Substantia nigra (tissue), 51 donors: ENCODE measurements at places on chromosomes 2 and 18.

DNA sequence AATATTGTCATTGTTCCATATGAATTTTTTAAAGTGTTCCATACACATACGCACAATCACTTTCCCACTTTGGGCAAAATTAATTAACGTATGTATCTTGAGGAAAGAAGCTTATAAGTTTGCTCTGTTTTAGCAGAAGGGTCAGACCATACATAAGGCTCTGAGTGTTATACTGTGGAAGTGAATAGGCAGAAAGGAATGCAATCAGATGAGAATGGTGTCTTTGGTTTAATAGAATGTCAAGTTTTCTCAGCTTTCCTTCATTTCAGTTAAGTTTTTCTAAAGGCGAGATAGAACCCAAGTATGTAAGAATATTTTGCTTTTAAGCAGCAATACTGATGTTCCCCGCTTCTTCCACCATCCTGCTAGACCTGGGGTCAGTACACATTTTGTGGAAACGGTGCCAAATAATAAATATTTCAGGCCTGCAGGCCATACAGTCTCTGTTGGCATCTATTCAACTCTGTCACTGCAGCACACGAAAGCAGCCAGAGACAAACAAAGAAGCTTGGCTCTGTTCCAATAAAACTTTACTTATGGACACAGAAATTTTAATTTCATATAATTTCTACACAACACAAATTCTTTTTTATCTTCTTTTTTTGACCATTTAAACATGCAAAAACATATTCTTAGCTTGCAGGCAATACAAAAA, 100.6 kb downstream of the UPP2 start:
- DNase-seq, result no peak

GRCh38 chr2:60554646-60555065, 1.2 kb upstream of the BCL11A start:
- no peak for DNase-seq

DNA sequence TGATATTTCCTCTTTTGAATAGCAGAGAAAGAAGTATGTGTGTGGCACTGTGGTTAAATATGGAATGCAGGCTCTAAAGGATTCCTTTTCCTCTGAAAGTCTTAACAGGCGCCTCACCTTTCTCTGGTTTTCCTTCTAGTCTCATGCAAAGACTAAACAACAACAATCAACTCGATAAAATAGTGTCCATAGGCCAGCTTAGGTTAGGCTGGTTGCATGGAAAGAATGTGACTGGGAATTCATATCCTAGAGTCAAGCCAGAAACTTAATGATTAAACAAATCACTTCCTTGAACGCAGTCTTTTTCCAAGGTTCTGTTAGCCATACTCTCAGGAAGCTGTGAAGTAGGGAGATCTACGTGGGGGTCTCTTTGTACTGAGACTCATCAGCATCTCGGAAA, 800.8 kb upstream of the ID2 start:
- no peak for DNase-seq

- DNase-seq, result no peak
These were observed 135.2 kb upstream of the CAPN13 start for GRCh38 chr2:30942419-30942818.

GRCh38 chr2:9971890-9972289, 20.4 kb downstream of the GRHL1 start:
- no peak for DNase-seq

DNA sequence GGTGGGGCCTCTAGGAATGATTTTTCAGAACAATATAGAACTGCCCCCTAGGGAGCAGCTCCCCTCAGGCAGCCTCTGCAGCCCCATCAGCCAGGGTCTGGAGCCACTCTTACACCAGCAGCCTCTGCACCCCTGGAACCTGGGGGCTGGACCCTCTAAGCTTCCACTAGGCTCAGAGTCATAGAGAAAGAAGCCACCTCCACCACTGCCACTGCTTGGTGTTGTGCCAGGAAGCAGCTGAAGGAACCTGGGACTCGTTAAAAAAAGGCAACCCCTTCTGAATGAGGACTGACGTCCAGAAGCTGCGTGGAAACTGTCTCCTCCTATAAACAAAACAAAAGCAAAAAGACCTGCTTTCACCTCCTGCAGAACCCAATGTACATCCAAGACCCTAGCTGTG, 98.1 kb upstream of the HS6ST1 start:
- DNase-seq, result no peak

DNA sequence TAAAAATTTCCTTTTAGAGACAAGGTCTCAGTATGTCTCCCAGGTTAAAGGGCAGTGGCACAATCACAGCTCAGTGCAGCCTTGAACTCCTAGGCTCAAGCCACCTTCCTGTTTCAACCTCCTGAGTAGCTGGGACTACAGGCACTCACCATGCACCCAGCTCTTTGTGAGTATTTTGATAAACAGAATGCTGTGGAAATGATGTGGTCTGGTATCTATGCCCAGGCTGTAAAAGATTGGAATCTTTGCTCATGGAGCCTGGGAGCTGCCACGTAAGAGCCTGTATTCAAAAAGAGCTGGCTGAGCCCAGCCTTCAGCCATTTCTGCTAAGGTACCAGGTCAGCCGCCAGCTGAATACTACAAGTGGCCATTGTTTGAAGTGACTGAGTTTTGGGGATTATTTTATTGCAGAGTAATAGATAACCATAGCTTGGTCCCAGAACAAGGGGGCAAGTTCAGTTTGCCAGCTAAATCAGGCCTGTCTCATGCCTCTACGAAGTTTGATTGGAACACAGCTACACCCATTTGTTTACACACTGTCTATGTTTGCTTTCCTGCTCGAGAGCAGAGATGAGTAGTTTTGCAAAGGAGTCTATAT, 21.3 kb upstream of the ARL5A start:
- DNase-seq, result no peak

DNA sequence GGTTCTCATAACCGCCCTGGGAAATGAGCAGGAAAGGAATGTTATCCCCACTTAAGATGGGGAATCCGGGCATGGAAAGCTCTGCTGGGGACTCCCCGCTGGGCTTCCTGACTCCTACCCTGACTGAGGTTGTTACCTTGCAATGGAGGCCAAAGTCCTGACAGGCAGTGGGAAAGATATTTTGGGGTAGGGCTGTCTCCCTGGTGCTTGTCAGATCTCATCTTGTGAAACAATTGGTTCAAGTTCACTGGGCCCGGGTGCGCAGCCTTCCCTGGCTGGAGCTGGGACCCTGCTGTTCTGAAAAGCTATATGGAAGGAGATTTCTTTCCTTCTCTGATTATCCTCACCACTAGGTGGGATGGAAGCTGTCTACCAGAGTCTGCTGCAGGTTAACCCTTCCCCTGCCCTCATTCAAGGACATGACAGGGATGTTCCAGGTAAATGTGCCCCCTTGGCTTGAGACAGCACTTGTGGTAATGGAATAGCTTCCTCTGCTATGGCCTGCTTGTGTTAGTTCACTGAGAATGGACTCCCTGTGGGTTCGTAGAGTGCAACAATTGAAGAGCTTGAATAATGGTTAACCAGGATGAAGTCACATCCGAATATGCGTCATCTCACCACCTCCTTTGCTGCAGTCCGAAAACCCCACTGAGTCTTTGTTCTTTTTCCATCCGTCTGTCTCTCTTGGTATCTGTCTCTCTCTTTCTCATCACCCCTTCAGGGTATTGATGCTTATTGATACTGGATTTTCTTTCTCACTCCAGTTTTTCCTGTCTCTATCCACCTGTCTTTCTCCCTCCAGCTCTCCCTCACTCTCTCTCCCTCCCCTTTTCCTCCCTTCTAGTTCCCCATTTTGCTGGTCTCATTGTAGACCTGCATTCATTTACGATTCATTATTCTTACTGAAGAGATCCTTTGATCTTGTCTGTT, 67.8 kb upstream of the EPAS1 start:
- DNase-seq, result no peak

GRCh38 chr2:44555700-44556099, 194.0 kb downstream of the CAMKMT start:
- no peak for DNase-seq

DNA sequence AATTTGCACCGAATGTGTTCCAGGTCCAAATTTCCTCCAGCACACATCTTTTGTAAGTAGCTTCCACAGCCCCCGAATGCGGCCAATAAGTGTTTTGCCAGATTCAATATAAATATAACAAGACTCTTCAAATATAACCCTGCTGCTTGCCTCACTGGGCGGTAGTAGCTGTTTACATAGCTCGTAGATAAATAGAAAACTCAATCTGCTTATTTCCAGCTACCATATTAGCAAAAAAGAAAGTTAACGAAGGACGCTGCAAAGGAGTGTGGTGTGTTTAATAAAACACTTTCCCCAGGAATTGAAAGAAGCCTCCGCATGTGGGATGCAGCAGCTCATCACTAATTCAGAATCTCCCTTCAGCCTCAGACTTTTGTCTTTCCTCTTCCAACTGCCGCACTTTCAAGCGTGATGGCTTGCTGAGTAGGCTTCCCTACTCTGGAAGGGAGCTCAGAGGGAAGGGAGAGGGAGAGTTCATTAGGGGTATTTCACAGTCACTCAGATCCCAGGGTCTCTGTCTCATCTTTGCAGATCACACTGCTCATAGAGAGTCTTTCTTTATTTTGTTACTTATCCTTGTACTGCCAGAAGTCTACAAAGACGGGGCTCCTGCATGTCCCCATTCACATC, 367.0 kb downstream of the RND3 start:
- DNase-seq, result no peak

DNA sequence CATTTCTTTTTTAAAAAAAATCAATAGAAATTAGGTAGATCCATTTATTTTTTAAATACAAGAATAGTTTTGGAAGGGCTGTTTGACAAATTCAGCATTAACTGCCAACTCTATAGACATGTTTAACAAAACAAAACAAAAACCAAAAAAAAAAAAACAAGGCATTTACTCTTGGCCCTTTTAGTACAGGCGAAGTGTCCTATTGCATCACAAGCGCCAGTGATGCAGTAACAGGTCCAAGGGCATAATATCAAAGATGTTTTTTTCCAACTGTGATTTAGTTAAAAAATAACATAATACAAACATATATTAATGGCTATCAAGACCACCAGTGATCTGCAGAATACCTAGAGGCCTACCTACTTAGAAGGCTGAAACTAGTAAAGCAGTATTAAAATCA, 55.3 kb downstream of the XDH start:
- DNase-seq, result no peak

DNA sequence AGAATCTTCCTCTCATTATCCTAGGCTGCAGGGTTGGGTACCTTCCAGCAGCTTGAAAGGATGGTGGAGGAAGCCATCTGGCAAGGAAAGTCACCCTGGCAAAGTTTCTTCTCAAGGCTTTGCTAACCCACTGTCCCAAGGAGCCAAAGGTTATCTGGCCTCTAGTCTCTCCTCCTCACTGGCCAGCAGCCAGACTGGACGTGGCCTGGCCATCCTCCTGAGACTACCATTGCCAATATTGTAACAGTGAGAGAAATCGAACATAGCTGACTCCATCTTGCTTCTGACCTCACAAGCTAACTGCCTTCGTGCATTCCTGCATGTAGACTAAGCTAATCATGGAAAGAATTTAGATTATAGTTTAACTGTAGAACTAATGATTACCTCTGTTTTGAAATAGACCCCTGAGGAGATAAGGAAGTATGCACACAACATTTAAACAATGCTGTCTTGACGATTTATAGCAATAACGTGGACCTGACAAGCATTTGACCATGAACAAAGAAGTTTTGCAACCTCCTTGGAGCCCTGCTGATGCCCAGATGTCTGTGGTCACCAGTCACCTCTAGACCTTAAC, 7.8 kb upstream of the ANXA4 start:
- no peak for DNase-seq

DNA sequence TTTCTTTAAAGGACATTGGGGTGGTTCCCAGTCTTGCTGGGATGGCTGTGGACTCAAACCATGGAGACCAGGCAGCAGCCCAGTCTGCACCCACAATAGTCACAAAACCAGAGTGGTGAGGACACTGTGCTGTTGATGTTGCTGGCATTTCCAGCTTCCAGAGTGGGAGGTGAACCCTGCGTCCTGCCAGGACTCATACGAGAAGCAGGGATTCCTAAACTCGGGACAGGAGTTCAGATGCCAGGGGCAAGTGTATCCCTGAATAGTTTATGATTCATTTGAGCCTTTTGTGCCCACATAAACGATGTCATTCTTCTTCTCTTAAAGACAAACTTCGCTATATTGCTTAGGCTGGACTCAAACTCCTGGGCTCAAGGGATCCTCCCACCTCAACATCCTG, 62.8 kb downstream of the TCF7L1 start:
- no peak for DNase-seq

- no peak for DNase-seq
These were observed 217.2 kb downstream of the ARL4C start for GRCh38 chr2:234279637-234280036.

GRCh38 chr18:14971461-14972185, 223.7 kb downstream of the ANKRD30B start:
- DNase-seq, result no peak

DNA sequence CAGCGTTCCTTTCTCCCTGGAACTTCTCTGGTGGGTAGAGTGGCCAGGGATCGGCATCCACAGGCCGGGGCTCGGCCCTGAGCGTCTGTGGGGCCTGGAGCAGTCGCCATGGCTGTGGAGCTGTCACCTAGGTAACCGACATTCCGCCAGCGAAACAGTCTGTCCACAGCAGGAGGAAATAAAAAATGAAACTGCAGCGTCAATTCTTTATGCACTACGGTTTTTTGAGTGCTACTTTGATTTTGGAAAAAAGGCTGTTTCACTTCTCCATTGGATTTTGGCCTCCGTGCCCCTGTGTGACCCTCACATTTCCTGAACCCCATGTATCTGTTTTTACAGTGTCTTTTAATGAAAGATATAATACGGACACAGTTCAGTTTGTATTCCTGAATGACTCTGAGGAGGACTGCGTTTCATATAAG, 163.4 kb downstream of the LDLRAD4 start:
- DNase-seq, result no peak

DNA sequence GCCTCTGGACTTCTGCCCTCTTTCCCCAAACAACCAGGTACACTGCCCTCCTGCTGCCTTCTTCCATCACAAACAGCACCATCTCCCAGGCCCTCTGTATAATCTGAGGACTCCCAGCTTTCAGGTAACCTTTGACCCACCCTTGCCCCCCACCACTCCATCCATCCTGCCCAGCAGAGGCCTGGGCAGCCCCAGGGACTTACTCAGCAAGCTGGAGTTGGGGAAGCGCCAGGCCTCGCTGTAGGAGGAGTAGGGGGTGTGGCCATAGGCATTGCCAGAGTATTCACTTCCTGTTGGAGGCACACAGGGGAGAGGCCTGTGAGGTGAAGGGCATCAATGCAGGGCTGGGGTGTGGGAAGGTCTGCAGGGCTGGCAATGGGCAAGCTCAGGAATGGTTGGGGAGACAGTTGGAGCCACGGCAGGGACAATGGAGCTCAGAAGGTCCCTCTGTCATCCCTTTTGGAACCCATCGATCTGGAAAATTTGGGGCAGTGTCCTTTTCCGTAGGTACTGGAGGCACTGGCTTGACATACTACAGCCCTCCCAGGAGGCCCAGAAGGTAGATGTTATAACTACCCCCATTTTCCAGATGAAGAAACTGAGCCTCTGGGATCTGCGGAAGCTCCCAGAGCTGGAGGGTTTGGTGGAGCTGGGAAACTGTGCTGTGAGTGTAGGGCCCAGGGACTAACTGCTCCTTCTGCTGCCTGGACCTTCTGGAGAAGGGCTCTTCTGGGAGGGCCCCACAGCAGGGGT, 46.3 kb downstream of the PSD4 start:
- DNase-seq, result no peak

- DNase-seq, result no peak
These were observed 32.2 kb downstream of the ZC3H15 start for GRCh38 chr2:186518291-186518690.
